ENCODE measurements at places on chromosomes 3 and 15.

DNA sequence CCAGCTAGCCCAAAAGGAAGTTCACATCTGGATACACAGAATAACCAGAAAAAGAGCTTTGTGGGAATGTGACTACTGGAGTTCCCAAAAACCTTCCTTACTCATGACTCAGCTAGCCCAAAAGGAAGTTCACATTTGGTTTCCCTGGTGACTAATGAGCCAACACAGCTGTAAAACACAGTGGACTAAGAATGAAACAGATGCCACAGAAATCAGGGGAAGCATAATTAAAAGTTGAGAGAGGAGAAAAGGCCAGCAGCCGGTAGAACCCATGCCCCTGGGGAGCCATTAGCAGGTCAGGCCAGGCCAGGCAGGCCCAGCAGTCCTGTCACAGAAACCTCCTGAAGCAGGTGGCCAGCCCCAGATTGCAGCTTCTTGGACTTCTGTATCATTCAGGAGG, 130.3 kb downstream of the GHSR start:
- DNase-seq: peak; percentile 63

DNA sequence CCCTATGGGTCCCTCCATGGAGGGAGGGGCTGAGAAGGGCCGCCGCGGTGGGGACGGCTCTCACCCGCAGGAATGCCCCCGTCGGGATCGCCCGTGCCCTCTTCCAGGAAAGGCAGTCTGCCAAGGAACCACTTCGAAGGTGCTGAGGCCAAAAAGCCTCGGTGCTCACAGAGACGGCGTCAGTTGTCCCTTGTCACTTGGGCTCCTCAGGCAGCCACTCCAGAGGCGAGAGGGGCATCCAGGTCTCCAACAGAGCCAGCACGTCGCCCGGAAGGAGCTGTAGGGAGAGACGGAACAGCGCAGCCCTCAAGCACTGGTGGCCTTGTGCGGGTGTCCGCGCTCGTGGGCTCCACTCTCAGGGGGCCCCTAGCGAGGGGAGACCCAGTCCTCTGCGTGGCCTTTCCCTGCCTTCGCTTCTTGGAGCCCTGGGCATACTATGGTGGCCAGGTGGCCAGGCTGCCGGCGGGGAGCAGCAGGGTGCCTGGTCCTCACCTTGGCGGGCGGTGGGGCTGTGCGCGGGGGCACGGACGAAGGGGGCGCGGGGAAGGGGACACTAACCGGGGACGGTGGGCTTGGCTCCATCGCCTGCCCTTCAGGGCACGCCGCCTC, 994 bp downstream of the MESP1 start:
- DNase-seq: no peak

- DNase-seq: no peak
These were observed 84.1 kb downstream of the P3H2 start for GRCh38 chr3:190036631-190037030.

DNA sequence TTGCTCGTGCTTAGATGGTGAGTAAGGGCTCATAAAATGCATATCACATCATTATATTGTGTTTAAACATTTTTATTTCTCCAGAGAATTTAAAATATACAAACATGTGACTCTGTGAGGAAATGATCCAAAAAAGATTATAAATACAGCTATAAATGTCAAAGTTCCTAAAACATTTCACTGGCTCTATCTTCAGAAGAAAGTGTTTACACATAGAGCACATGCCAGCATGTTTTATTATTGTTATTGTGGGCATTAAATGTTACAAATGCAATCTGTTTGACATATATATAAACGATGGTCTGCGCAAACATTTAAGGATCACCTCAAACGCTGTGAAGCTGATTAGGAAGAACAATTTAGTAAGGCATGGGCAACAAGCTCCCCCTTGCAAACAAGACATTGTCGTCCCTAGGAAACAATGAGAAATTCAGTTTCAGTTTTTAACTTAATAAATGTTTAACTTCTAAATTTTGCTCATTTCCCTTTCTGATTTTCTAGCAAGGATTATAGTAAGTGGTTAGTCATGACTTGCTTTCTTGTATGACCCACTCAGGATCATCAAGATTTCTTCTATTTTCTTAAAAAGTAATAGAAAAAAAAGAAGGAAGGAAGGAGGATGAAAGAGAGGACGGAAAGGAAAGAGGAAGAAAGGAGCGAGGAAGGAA, 207.5 kb downstream of the SATB1 start:
- no peak for DNase-seq

- no peak for DNase-seq
These were observed 431.4 kb downstream of the GRM7 start for GRCh38 chr3:7292362-7292761.

DNA sequence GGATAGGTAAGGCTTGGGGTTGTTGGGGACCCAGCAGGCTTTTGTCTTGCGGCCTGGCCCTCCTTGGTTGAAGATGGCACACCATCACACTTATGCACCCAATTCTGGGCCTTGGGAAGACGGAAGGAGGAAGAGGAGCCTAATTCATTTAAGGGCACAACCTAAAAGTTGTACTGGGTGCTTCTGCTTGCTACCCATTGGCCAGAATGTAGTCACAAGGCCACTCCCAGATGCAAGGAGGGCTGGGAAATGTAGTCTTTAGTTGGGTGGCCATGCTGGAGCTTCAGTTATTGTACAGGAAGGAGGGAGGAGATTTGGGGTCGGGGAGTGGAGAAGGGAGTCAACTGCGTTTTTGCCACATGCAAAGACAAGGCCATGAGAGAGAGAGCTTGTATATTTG, 109.2 kb downstream of the TMEM266 start:
- no peak for DNase-seq

- peak; percentile 71 for DNase-seq
These were observed 104.8 kb downstream of the ETFA start for GRCh38 chr15:76206325-76206976.

DNA sequence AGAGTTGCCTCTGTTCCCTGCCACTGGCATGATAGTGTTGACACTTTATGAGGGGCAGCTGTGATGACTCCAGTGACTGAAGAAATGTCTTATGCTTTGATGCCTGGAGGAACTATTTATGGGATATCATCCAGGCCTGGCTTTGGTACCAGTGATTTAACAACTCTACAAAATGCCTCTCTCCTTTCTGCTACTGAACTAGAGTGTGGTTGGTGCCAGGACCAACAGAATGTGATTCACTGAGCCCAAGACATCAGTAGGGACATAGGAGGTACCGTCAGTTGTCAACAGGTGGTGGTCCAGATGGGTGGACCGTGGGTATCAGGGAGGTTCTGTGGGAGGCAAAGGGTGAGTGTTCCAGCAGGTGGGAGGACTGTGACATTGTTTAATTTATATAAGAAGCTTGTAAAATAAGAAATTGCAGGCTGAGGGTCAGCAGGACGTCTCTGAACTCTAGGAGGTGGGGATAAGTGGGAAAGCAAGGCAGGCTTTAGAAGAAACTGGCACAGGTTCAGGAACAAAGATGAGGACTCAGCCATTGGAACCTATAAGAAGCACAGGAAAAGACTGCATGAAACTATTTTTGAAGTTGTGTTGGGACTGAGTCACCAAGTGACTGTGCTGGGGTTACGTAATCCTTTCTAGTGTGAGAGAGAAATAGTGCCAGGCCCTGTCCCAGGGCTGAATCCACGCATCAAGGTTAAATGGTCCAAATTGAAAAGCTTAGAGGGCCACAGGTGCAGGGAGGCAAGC, 28.5 kb upstream of the SLC7A14 start:
- DNase-seq: no peak

DNA sequence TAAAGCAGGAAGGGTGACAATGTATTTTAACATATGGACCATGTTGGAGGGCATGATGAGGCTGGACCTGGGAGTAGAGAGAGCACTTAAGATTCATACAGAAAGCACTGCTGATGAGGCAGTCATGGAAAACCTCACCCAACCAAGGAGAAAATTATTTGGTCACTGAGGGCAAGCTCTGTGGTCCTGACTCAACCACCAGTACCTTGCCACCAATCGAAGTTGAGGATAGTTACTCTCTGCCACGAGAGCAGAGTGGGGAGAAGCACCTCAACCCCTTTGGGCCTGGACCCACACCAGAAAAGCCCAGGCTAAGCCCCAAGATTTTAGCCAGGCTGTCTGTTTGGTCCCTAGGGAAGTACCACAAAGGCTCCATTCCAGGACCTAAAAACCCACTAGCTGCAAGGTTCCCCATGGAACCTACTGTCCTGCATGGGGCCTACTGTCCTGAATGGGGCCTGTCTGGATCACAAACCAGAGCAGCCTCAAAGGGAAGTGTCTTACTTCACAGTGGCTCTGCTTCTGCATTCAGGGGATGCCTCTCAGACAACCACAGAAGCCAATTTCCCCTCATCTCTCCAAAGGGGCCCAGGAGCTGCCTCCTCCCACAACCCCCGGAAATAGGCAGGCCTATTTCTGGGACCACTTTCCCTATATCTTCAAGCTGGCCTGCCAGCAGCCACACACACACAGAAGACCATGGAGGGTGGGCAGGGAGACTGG, 4.2 kb downstream of the CCDC71 start:
- no peak for DNase-seq

DNA sequence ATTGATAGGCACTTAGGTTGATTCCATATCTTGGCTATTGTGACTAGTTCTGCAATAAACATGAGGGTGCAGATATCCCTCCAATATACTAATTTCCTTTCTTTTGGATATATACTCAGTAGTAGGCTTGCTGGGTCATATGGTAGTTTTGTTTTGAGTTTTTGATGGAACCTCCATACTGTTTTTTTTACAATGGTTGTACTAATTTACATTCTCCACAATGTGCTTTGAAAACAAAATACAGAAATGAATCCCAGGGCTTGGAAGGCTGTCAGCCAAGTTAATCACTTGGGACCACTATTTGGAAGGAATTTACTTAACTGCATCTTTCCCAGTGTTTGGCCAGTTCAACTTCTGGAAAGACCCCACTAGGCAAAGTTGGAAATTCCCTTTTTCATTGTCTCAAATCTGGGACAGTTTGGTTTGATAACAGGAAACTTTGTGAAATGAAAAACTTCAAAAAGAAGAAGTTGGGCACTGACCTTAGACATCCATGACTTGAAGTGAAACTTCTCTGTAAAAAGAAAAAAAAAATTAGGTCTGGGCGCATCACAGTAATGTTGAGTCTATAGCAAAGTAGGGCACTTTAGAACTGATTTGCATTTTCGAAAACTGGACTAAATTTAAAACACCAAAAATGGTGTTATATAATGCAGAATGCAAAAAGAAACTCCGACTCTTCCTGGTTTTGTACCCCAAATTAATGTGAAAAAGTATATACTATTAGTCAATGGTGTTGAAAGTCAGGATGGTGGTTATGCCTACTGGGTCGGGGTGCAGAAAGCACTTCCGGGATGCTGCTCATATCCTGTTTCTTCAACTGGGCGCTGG, 6.0 kb downstream of the CTSH start:
- no peak for DNase-seq

GRCh38 chr15:37360724-37361123, 260.4 kb upstream of the MEIS2 start:
- DNase-seq: no peak

- no peak for DNase-seq
These were observed 59.6 kb upstream of the TSC22D2 start for GRCh38 chr3:150348500-150348899.

DNA sequence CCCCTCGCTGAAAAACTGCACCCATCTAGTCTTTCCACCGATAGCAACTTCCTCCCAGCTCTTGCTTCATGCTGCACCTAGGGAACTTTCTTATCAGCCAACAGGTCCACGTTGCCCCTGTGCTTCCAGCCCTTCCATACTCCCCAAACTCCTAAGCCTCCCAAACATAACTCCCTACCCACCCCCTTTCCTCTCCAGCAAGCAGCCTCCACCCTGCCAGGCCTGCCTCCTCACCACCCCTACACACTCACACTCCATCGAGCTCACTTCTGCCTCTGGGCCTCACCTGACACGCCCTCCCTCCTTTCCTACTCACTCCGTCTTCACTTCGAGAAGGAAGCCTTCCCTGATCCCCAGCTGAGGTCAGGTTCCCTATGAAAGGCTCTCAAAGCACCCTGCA, 8.1 kb downstream of the INSYN1 start:
- no peak for DNase-seq

- peak; percentile 19 for DNase-seq
These were observed 193.2 kb upstream of the TPRG1 start for GRCh38 chr3:188978421-188979171.

GRCh38 chr3:7657214-7658112, 796.5 kb downstream of the GRM7 start:
- no peak for DNase-seq

- DNase-seq: peak; percentile 11
These were observed 106.6 kb upstream of the TMC3 start for GRCh38 chr15:81480645-81481053.

DNA sequence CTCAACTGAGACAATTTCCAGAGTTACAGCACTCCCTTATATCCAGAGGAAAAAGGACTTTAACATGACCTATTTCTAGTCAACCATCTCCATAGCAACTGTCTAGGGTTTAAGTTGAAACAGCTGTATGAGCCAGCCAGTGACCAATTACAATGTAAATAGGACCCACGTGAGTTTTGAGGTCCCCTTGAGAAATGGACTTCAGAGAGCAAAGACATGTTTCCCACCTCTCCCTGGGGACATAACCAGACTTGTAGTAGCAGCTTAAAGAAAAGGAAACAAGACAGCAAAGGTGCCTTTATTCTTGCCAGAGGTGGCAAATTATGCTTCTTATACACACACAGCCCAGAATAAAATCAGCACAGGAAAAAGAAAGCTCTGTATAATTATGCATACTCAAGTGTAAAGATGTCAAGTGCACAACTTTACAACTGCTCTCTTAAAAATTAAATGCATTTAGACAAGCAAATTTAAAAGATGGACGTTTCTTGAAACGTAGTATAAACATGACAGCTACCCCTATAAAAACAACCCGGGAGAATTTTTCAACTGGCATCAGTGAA, 40.2 kb downstream of the SUMF1 start:
- no peak for DNase-seq

- no peak for DNase-seq
These were observed 13.9 kb downstream of the FAM3D start for GRCh38 chr3:58652624-58653023.

GRCh38 chr3:137165117-137165806, 207.5 kb downstream of the IL20RB start:
- no peak for DNase-seq

DNA sequence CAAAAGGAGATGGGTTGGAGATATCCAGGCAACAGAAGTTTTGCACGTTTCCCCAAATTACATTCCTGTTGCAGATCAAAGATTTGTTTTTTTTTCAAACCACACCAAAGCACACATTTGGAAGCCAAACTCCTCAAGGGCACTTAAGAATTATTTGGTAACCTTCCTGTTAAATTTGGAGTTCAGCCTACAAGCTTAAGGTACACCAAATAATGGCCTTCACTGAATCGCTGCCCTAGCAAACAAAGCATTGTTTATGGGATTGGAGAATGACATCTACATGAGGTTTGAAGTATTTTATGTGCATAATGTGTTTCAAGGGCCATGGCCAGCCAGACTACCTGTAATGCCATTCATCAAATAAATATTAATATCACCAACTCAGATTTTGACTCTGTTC, 357.9 kb downstream of the RORA start:
- no peak for DNase-seq

GRCh38 chr3:46959161-46959511, 17.4 kb downstream of the CCDC12 start:
- no peak for DNase-seq
